ENCODE measurements at places on chromosomes 3 and 15. TPM values are rescaled to one million over a fixed set of nuclear protein-coding genes. Genes with fewer than 3 reads are reported as not detected.

The VILL gene
- polyA plus RNA-seq, result 5.3 TPM

DNA sequence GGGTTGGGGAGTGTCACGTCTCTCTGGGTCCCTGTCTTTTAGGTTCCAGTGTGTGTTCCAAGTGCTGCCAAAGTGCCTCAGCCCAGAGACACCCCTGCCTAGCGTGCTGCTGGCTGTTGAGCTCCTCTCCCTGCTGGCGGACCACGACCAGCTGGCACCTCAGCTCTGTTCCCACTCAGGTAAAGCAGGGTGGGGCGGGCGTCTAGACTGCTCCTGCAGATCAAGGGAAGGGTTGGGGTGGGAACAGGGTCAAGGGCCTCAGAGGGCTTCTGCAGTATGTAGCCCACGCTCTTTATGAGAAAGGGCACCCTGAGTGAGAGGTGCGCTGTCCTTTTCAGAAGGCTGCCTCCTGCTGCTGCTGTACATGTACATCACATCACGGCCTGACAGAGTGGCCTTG lies 17.2 kb downstream of the ATRIP start:
- DNase-seq, result no peak

GRCh38 chr3:27883266-27883665 lies 161.1 kb upstream of the EOMES start:
- no peak for DNase-seq

DNA sequence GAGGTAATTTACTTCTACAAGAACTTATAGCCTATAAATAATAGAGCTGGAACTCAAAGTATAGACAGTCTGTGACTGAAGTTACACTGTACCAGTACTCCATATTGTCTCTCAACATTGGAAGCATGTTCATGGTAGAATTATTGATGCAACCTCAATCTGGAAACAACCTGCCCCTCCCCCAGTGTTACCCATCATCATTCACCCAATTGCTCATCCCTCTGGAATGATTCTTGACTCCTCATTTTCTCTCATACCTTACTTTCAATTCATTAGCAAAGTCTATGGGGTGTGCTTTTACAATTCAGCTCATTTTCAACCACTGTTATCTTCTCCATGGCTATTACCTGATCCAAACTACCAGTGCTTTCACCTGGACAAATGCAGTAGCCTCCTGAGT lies 151.7 kb downstream of the CPNE4 start:
- DNase-seq, result no peak

The SH2D7 gene
- polyA plus RNA-seq, result 0.04 TPM

DNA sequence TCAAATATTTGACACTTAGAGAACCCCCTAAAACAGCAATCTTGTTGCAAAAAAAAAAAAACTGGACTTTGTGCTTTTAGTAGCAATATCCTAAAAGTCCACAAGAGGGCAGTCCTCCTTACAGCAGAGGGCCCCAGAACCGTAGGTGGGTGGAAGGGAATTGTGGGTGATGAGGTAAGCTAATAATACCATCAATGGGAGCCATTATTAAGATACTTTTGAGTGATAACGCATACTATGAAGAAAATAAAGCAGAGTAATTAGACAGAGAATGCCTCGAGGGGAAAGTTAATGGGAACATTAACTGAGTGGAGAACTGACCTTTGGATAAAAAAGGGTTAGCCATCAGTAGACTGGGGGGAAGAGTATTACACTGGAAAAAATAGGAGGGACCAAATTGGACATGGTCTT lies 229.9 kb downstream of the THRB start:
- DNase-seq, result no peak

GRCh38 chr3:13484851-13485590 lies 4.9 kb downstream of the HDAC11 start:
- no peak for DNase-seq

DNA sequence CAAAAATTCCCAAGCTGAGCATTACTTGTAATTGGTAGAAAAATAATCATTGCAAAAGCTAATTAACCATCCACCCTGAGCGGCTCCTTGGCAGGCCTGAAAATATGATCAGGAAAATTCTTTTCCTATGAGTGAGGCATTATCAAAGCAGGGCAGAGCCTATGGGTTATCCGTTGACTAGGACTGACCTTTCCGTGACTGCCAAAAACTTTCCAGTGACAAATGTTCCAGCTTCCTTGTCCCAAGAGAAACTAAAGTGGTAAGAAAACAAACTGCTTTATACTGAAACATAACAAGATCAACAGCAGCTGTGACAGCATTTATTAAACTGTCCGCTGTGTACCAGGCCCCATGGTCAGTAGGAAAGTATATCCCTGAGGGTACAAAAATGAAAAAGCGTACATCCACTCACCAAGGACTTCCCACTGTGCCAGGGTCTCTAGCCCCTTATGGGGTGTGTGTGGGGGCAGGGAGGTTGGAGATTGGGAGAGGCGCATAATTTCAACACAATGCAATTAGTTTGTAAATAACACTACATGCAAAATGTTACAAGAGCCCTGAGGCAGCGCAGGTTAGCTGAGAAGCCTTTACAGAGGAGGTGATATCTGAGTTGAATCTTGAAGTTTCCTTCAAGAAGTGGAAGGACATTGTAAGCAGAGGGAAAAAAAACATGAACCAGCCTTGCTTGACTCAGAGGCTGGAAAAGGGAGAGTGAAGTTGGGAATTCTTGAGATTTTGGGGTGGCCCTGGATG lies 8.5 kb downstream of the LIPC start:
- DNase-seq, result no peak

The CP gene
- polyA plus RNA-seq, result 0.10 TPM

The ADAM10 gene
- polyA plus RNA-seq, result 198 TPM

The RPP25 gene
- 0.25 TPM for polyA plus RNA-seq

DNA sequence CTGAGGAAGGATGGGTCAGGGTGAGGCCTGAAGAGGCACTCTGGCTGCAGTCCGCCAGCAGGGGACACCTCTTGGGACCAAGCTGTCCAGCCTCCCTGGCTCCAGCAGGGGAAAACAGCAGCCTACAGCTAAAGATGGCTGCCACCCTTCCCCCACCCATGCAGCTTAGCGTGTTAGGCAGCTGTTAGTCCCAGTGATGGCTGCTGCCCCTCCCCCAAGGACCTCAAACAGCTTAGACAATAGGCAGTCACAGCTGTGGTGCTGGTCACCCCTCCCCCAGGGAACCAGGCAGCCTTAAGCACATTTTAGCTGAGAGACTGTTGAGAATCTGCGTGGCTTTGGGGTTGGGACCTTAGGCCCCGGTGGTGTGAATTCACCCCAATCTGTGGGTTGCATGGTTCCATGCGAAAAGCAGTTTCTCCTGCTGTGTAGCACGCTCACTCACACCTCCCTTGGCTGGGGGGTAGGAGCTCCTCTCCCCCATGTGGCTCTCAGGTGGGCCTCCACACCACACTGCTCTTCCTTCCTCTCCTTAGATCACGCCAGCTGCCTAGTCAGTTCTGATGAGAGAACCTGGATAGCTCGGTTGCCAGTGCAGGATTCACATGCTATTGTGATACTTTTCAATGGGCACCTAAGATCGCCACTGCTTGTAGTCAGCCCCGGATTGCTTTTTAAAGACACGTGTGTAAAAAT lies 140.5 kb upstream of the CADPS start:
- DNase-seq, result no peak

DNA sequence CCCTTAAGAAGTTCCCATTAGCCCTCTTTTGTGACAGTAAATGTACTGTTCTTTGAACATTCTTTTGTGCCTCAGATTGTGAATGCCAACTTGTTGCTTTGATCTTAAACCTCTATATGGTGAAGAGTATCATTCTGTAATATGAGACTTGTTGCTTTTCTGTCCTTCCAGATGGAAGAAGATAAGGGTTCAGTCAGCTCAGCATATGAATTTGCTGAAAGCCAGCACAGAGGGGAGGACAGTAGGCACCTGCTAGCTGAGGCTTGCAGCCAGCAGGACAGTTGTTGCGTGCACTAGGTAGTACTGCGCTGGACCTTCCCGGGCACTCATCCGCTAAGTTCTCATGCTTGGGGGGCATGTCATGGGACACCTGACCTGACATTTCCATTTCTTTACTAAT lies 74.7 kb downstream of the DCUN1D1 start:
- DNase-seq, result no peak

- no peak for DNase-seq
These were observed 89.8 kb upstream of the ONECUT1 start for GRCh38 chr15:52879904-52880303.

The KCNAB1 gene
- not detected for polyA plus RNA-seq

DNA sequence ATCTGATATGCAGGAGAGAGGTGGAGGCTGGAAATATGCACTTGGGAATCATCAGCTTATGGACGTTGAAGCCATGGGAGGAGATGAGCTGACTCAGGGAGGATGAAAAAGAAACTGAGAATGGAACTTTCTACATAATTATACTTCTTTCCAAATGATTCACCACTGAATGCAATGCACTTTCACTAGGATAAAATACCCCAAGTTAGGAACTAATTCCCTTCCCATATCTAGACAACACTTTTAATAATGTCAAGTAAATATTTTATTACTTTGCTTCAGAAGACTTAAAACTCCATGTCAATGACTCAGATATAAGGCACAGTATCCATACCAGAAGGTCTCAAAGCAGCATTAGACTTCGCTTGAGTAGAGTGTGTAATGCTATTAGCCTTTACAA lies 24.2 kb downstream of the NPTN start:
- DNase-seq, result no peak

DNA sequence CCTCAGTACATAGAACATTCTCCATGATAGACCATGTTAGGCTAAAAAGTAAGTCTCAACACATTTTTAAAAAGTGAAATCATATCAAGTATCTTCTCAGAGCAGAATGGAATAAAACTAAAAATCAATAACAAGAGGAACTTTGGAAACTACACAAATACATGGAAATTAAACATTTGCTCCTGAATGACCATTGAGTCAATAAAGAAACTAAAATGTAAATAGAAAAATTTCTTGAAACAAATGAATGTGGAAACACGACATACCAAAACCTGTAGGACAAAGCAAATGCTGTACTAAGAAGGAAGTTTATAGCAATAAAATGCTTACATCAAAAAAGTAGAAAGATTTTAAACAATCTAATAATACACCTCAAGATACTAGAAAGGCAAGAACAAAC lies 33.6 kb downstream of the NEK10 start:
- DNase-seq, result no peak

GRCh38 chr3:77699125-77699691 lies 659.3 kb downstream of the ROBO2 start:
- DNase-seq, result no peak

DNA sequence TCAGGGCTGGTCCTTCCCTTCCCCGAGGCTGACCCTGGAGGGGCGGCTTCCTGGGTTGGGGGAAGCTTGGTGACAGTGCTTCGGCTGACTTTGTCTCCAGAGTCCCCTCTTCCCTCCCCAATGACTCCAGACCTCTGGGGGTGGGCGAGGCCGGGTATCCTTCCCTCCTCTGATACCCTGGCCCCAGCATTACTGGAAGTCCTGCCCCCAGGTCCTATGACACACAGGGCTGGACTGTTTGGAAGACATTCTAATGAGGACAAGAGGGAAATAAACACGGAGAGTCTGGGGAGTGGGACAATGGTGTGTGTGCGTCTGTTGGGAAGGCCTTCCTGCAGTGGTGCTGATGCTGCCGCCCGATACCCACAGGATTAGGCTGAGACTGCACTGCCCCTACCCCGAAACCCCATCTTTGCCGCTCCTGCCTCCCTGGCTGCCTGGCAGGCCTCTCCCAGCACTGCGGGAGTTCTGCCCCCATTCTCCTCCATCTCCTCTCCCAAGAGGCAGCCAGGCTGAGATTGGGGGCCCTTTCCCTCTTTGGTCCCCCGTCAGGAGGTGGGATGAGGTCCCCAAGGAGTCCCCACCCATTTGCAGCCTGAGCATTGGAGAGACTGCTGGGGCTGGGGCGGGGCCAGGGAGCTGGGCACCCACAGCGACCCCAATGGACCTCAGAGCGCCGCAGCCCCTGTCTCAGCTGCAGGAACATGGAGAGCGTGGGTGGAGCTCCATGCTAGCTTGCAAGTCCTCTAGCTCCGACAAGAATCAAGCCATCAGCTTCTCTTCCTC lies 29.7 kb upstream of the FBLN2 start:
- DNase-seq, result no peak

GRCh38 chr3:182668974-182669373 lies 124.3 kb upstream of the ATP11B start:
- no peak for DNase-seq

The LAMB2 gene
- polyA plus RNA-seq, result 470 TPM

DNA sequence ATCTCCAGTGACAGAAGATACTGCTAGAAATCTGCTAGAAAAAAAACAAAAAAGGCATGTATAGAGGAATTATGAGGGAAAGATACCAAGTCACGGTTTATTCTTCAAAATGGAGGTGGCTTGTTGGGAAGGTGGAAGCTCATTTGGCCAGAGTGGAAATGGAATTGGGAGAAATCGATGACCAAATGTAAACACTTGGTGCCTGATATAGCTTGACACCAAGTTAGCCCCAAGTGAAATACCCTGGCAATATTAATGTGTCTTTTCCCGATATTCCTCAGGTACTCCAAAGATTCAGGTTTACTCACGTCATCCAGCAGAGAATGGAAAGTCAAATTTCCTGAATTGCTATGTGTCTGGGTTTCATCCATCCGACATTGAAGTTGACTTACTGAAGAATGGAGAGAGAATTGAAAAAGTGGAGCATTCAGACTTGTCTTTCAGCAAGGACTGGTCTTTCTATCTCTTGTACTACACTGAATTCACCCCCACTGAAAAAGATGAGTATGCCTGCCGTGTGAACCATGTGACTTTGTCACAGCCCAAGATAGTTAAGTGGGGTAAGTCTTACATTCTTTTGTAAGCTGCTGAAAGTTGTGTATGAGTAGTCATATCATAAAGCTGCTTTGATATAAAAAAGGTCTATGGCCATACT lies 4.0 kb downstream of the B2M start:
- no peak for DNase-seq

The LRRC57 gene
- polyA plus RNA-seq, result 18.3 TPM
